Fibroblast of lung (primary cell): ENCODE measurements at places on chromosomes 2 and 18. TPM values are rescaled to one million over a fixed set of nuclear protein-coding genes. Genes with fewer than 3 reads are reported as not detected.

The MYL12B gene
- total RNA-seq = 259 and 473 TPM in 2 replicates

The FRZB gene
- 2.0 and 5.6 TPM in 2 replicates for total RNA-seq

The ADI1 gene
- total RNA-seq = 22.1 and 41.9 TPM in 2 replicates

DNA sequence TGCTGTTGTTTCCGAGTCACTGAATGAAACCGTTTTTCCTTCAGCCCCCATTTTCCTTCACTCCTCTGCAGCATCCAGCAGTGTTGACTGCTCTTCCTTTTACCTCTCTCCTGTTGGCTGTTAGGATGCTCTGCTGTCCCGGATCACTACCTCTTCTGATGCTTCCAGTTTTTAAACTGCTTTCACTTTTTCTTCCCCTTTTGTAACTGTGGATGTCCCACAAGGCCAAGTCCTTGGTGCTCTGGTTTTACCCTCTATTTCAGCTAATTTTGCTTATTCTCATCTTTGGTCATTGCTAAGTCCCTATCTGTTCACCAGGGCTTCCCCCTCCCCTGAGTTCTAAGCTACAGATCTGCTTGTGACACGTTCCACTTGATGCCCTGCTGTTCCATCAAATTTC, 39.4 kb upstream of the MAP4K3 start:
- H3K36me3 ChIP-seq = no peaks in the 10 kb centered on the region
- H3K4me1 ChIP-seq = no peaks in the 10 kb centered on the region
- no peak for DNase-seq
- no peak overlapping the region for H3K4me3 ChIP-seq
- no peaks in the 10 kb centered on the region for H3K27me3 ChIP-seq

The UGT1A10 gene
- total RNA-seq = not detected in 2 replicates

DNA sequence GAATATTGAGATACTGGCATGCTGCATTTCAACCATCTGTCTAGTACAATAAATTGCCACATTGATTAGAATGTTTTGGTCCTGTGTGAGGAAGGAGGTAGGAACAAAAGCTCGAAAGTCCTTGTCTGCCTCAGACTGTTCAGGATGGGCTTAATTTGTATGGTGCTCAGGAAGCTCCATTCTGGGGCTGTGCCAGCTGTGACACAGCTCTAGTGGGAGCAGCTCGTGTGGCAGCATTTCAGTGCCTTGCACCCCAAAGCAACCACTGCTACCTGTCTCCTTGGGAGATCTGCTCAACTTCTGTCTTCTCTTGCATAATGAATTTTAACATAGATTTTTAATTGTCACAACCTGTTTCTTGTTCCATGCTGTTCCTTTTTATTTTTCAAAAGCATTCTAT, 144.4 kb upstream of the THUMPD2 start:
- DNase-seq = no peak
- H3K27ac ChIP-seq = no peak overlapping the region
- H3K4me1 ChIP-seq = no peaks in the 10 kb centered on the region
- H3K36me3 ChIP-seq = no peaks in the 10 kb centered on the region
- no peak overlapping the region for H3K4me3 ChIP-seq

- no peak overlapping the region for H3K4me3 ChIP-seq
- no peaks in the 10 kb centered on the region for H3K36me3 ChIP-seq
- DNase-seq = no peak
- H3K27me3 ChIP-seq = no peaks in the 10 kb centered on the region
- no peaks in the 10 kb centered on the region for H3K4me1 ChIP-seq
Measured at GRCh38 chr18:42838546-42839145, 276.8 kb downstream of the RIT2 start.

- H3K4me3 ChIP-seq = no peak overlapping the region
- no peak overlapping the region for H3K27ac ChIP-seq
- H3K4me1 ChIP-seq = no peaks in the 10 kb centered on the region
- H3K27me3 ChIP-seq = no peaks in the 10 kb centered on the region
Measured at GRCh38 chr2:70374616-70375015, 72.7 kb upstream of the FAM136A start.

- H3K4me1 ChIP-seq = no peaks in the 10 kb centered on the region
- H3K36me3 ChIP-seq = no peaks in the 10 kb centered on the region
- no peaks in the 10 kb centered on the region for H3K27me3 ChIP-seq
- H3K4me3 ChIP-seq = no peak overlapping the region
- no peak overlapping the region for H3K27ac ChIP-seq
Measured at GRCh38 chr18:13577781-13578180, 148.6 kb downstream of the FAM210A start.

The SNTG2 gene
- not detected in 2 replicates for total RNA-seq

The OXER1 gene
- 0.17 and 0.26 TPM in 2 replicates for total RNA-seq

- peak; percentile 45 for DNase-seq
- H3K27me3 ChIP-seq = no peaks in the 10 kb centered on the region
- H3K4me3 ChIP-seq = no peak overlapping the region
- H3K4me1 ChIP-seq = no peaks in the 10 kb centered on the region
Measured at GRCh38 chr2:186690786-186691185, 3.1 kb upstream of the FAM171B start.

The PROM2 gene
- total RNA-seq = 0.26 and 0.33 TPM in 2 replicates

GRCh38 chr18:25223899-25224886, 127.8 kb downstream of the ZNF521 start:
- DNase-seq = no peak
- no peak overlapping the region for H3K27ac ChIP-seq
- peaks cover 11% of the 10 kb centered on the region for H3K36me3 ChIP-seq
- H3K4me3 ChIP-seq = no peak overlapping the region
- H3K4me1 ChIP-seq = no peaks in the 10 kb centered on the region
- H3K27me3 ChIP-seq = no peaks in the 10 kb centered on the region

- H3K36me3 ChIP-seq = no peaks in the 10 kb centered on the region
- peaks cover 36% of the 10 kb centered on the region for H3K27me3 ChIP-seq
- peak within 1 kb of the TSS; percentile 47 for H3K4me3 ChIP-seq
- DNase-seq = peak; percentile 74
Measured at GRCh38 chr2:216632952-216633615, at the start of gene IGFBP2. TSS of gene IGFBP2 (plus strand) at chr2:216633420. CDS start at chr2:216633524, 104 bp downstream.

The AGXT gene
- not detected in 2 replicates for total RNA-seq
